Activated CD4-positive, CD25-positive, alpha-beta regulatory T cell (primary cell): ENCODE measurements at places on chromosomes 1 and 21.

DNA sequence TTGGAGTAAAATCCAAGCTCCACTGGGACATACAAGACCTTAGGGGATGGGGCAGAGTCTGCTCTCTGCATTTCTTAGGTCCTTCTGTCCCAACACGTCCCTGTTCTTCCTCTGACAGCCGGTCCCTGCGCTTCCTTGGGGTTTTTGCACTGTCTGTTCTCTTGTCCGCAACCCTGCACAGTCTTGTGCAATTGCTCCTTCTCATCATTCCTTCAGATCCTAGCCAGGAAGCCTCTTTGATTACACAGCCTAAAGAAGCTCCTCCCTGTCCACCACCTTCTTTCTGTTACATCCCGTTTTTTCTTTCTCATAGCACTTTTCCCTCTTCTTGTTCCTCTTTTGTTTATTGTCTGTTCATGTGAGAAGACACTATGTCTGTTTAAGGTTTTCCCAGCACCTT lies 19.9 kb downstream of the ACOT11 start:
- DNase-seq, result no peak

GRCh38 chr1:7856345-7856744 lies 3.5 kb upstream of the UTS2 start:
- no peak for DNase-seq

DNA sequence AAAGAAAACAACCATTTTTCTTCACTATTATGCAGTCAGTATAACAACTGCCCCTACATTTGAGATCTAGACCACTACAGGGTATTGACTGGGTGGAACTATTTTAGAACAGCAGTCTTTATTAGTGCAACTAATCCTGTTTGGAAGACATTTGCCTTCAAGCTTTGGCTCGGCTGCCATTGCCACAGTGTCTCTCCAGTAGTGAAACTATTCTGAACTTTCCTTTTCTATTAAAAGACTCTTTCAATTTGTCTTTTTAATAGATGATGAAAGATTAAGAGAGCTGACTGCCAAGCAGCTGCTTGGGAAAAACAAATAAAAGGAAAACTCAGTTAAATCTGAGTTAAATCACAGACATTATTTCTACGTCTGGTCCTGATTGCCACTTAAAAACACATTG lies 49.3 kb downstream of the LPGAT1 start:
- no peak for DNase-seq

DNA sequence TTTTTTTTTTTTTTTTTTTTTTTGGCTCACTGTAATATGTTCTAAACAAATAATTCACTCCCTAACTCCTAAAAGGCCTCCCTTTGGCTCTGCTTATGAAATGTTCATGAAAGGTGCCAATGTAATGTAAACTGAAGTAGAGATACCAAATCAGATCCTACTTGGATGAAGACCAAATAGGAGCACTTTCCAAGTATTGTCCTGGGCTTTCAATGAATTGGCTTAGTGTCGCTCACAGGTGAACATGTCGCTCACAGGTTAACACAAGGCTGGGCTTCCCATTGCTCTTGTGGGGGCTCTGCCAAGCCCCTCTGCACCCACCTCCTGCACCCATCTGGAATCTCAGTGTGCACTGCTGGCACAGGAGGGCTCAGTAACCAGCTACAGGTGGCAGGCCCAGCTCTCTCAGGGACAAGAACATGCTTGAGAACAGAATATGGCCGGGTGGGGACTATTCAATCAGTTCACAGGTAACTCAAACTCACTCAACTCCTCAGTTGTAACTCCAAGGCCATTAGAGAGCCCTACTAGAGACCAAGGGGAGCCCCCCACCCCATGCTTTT lies 10.6 kb upstream of the CD58 start:
- no peak for DNase-seq

DNA sequence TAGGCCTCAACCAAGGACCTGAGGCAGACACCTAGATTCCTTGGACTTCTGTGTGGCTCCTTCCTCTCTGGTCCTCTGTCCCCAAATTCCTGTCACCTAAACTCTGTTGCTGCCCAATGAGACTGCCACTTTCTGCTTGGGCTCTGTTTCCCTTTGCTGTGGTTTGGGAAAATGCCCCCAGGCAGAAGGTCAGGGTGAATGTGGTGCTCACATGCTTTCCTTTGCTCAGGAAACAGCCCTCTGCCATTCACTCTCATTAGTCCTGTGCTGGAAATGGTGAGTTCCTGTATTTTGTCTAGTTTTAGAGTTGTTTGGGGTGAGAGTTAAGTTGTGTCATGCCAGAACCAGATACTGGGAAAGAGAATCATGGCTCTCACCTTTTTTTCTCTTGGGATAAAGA lies 22.7 kb upstream of the SHE start:
- DNase-seq, result no peak

GRCh38 chr1:10696977-10697376 lies 99.5 kb downstream of the CASZ1 start:
- DNase-seq, result no peak

DNA sequence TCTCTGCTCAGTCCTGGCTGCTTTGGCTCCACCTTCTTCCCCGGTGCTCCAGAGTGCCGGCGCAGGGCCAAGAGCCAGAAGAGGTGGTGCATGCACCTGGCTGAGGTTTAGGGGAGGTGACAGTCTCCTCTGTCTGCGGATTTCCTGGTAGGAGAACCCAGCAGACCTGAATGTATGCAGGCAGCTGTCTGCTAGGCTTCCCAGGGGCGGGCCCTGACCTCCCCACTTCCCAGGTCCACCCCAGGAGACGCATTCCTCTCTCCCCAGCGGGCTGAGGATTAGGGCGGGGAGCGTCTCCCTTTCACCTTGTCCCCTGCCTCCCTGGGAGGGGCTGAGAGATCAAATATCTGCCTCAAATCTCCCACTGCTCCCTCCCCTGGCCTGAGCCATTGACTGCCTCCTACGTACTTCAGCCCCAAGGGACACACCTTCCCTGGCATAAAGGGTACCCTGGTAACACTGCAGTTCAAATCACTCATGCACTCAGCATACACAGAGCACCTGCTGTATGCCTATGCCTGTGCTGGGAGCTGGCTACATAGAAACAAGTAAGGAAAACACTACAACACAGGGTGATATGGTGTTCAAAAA lies 27.5 kb downstream of the DMBX1 start:
- DNase-seq, result no peak

DNA sequence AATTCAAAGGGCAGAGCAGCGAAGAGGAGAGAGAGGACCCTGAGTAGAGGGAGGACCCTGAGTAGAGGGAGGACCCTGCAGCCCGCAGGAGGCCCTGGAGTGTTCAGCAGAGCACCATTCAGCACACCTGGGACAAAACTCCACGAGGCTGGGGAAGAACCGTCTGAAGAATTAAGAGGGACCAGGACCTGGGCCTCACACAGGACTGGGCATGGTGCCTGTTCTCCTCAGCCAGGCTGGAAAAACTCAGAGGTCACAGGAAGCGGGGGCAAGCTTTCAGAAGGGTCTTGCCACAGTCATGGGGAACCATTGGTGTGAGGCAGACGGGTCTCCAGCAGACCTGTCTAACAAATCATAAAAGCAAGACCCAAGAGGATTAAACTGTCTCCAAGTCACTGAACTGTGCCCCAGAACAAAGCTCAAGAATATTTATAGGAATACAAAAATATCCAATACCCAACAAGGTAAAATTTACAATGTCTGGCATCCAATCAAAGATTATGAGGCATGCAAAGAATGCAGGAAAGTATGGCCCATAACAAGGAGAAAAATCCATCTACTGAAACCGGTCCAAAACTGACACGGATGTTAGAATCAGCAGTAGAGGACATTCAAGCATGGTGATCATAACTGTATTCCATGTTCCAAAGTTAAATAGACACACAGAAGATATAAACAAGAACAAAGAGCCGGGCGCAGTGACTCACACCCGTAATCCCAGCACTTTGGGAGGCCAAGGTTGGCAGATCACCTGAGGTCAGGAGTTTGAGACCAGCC lies 30.6 kb downstream of the MORN1 start:
- no peak for DNase-seq

DNA sequence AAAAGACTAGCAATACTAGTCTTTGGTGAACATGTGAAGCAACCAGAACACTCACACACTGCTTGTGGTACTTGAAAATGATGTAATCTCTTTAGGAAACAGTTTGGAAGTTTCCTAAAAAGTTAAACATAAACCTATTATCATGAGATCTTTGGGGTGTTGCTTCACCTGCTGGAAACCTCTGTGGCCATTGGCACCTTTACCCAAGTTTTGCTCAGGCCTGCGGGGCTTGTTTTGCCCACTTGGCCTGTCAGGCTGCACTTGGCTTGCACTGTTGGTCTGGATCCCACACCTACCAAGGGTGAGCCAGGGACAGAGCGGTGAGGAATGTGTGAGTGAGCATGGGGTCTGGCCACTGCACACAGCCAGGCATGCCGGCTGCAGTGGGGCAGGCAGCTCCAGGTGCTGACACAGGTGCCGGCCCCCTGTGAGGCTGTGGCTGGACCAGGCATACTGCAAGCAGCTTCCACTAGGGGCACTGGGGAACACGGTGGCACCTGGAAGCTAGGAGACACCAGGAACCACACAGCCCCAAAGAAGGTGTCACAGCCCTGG lies 14.4 kb upstream of the FNBP1L start:
- DNase-seq, result no peak

- no peak for DNase-seq
Measured at GRCh38 chr1:9593492-9594465, 5.1 kb downstream of the TMEM201 start.

DNA sequence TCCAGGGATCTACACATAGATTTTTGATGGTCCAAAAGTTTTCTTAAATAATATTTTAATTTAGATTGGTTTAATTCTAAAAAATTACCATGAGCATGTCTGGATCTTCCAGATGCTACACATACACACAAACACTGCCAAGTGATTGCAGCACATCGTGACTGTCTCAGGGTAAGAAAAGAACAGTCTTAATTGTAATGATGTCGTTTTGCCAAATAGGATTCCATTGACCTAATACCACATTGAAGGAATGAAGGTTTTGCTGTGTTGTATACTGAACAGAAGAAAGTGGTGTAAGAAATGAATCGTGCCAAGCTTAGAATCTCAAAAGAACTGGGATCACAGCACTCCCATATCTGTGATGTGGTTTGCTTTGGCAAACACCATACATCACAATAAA lies 633.3 kb upstream of the CAMK1G start:
- no peak for DNase-seq

- no peak for DNase-seq
Measured at GRCh38 chr21:31198575-31198974, 145.5 kb downstream of the TIAM1 start.

DNA sequence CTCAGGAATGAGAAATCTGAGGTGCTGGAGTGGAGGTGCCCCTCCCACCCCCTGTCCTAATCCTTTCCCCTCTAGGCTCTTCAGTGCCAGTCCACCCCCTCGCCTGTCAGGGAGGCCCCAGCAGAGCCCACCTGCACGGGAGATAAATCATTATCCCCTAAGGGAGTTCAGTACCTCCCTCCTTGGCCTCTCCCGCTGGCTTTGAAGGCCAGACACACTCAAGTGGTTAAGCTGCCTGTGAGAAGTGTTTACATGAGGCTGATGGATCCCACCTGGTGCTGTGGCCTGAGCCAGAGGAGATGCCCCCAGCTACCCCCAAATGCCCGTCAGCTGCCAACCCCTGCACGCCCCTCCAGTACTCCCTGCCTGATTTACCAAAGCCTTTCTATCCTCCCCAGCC lies 3.7 kb downstream of the RSPO1 start:
- no peak for DNase-seq

GRCh38 chr1:205435578-205436573 lies 14.0 kb upstream of the LEMD1 start:
- DNase-seq, result no peak

DNA sequence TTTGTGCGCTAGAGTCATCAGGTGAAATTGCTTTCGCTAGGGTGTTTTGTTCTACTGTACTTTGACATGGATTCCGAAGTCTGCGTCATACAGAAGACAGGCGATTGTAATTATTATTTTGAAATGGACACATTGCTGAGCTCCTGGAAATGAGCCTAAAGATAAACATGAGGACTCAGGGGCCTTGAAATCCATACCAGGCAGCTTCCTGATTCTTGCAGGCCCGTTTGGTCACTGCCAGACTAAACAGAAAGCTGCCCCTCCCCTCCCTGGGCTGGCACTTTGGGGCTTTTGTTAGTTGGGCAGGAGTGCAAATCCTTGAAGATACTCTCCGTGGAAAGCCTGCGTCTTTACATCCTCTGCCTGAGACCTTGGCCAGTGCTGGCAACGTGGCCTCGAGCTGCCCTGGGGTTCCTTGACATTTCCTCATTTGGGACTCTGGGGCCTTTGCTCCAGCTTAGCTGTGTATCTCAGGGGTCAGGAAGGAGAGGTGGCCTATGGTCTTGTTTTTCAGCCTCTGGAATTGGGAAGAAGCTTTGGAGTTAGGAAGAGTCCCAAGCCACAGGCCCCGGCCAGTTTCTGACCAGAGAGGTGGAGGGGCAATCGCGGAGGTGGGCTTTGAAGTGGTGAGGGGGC lies 26.9 kb upstream of the KCNE2 start:
- DNase-seq, result no peak

DNA sequence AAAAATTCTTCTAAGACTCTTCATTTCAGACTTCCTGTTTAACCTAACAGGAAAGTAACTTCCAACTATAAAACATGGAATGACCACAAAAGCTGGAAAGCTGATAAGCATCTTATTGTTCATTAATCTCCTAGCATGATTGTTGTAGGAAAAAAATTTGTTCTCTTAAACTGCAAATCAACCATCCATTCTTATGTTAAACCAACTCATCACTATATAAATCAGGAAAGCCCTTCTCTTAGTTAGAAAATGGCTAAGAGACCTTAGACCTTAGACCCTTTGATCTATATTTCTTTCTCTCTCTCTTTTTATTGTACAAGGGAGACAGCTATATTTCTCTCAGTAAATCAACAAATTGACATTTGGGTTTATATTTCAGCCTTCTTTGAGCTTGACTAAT lies 101.4 kb downstream of the UBE2U start:
- no peak for DNase-seq

GRCh38 chr1:21801100-21801499 lies 11.0 kb upstream of the LDLRAD2 start:
- no peak for DNase-seq

DNA sequence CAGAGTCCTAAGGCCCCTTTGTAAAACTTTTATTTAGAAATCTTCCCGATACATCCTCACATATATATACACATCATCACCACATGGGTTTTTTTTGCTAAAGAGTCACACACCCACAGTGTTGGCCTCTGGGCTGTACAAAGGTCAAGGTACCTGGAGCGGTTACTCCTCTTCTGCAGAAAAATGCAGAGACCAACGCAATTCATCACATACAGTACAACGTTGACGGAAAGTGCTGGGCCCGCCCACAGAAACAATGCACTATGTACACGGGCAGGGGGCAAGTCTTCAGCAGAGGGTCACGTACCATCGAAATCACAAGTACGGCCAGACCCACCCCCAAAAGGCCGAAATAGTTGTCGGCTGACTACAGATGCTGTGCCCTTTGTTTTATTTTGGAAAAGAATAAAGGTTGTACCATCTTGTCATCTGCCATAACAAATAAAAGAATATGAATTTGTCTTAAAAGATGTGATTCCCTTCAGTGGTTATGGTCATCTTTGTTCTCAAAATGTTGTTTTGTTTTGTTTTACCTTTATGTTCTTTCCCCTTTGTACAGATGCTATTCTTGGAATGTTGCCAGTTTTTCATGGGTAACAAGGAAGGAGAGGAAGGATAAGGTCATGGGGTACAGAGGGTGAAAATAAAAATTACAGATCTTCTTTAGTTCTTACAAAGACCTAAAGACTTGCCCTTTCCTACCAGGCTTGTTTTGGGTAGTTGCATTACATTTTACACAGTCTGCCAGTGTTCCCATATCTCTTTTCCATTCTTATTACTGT lies 15.6 kb downstream of the TAL1 start:
- DNase-seq, result no peak

- no peak for DNase-seq
Measured at GRCh38 chr21:41641821-41642701, 124.8 kb downstream of the RIPK4 start.

GRCh38 chr1:185520188-185520920 lies 203.3 kb upstream of the IVNS1ABP start:
- no peak for DNase-seq

- no peak for DNase-seq
Measured at GRCh38 chr1:38584448-38585355, 274.9 kb downstream of the RRAGC start.
